ENCODE measurements at places on chromosomes 2 and 18.

- H3K4me1 ChIP-seq, result peaks cover 9% of the 10 kb centered on the region
- no peak for DNase-seq
- peak overlapping the region; percentile 22 for H3K27ac ChIP-seq
- H3K36me3 ChIP-seq, result peaks cover 19% of the 10 kb centered on the region
- peaks cover 2% of the 10 kb centered on the region for H3K27me3 ChIP-seq
These were observed 250.5 kb downstream of the TWIST2 start for GRCh38 chr2:239098288-239098970.

GRCh38 chr18:73768043-73768442 is 379.6 kb downstream of the FBXO15 start:
- DNase-seq, result no peak
- H3K4me1 ChIP-seq, result peaks cover 17% of the 10 kb centered on the region

DNA sequence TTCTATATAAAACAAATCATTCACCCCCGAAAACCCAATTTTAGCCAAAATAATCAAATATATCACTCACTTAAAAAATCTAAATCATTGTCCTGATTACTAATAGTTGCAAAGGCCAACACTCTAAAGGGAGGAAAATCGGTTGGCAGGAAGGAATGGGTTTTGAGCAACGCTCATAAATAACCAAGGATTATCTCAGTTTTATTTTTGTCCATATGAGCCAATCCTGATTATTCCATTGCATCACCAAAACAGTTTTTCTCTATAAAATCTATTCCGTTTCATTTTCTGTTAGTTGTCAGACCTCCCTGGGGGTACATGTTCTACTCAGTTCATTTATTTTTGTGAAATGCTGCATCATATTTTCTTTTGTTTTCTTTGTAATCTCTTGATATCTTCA is 174.1 kb downstream of the LRATD1 start:
- H3K27me3 ChIP-seq, result peaks cover under 1% of the 10 kb centered on the region
- H3K4me1 ChIP-seq, result no peaks in the 10 kb centered on the region
- no peak for DNase-seq
- H3K36me3 ChIP-seq, result no peaks in the 10 kb centered on the region
- H3K4me3 ChIP-seq, result no peak overlapping the region

- peaks cover 4% of the 10 kb centered on the region for H3K27me3 ChIP-seq
- H3K27ac ChIP-seq, result no peak overlapping the region
- H3K4me3 ChIP-seq, result no peak overlapping the region
- DNase-seq, result no peak
- H3K36me3 ChIP-seq, result no peaks in the 10 kb centered on the region
These were observed 80.4 kb upstream of the RND3 start for GRCh38 chr2:150567771-150568301.

GRCh38 chr2:150853263-150853662 is 365.8 kb upstream of the RND3 start:
- no peak overlapping the region for H3K4me3 ChIP-seq
- peaks cover 3% of the 10 kb centered on the region for H3K27me3 ChIP-seq

DNA sequence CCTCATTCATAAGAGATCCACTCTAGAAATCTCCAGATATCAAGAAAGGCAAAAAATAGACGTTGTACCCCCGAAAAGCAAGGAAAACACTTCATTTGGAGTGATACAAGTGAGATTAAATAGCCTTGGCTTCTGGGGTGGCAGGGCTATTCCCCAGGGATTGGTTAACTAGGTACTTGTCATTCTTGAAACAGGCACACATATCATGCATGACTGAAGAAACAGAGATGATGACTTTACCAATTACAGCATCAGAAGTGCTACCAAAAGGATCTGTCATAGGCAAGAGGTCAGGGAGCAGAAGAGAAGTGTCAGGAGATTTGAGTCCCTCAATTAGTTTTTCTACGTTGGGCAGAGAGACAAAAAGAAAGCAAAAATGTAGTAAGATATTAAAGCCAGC is 45.2 kb upstream of the NFU1 start:
- H3K4me3 ChIP-seq, result no peak overlapping the region
- H3K27me3 ChIP-seq, result no peaks in the 10 kb centered on the region
- H3K27ac ChIP-seq, result no peak overlapping the region
- H3K4me1 ChIP-seq, result peaks cover 10% of the 10 kb centered on the region

DNA sequence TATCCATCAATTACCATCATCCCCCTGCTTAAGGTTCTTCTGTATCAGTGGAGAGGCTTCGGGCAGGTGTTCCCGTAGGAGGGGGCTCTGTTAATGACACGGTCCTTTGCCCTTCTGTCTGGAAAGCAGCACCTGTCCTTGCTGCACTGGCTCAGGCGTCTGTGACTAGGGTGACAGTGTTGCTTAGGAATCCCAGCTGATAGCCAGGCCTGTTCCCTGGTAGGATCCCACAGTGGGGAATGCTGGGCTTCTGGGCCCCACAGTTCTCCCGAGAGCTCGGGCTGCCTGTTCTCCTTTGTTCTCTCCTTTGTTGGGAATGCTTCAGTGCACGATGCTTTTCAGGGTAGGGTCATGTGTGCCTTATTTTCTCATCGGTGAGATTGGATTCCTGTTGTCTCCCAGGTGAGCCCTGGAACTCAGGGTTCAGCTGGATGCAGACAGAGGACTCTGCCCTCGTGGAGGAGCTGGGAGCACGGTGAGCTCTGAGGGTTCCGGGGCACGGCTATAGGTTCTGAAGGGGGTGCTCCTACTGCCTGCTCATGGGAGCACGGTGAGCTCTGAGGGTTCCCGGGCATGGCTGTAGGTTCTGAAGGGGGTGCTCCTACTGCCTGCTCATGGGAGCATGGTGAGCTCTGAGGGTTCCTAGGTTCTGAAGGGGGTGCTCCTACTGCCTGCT is 9.6 kb downstream of the SNTG2 start:
- no peak for DNase-seq
- no peak overlapping the region for H3K27ac ChIP-seq
- H3K27me3 ChIP-seq, result peaks cover 11% of the 10 kb centered on the region
- no peaks in the 10 kb centered on the region for H3K36me3 ChIP-seq

GRCh38 chr2:33287507-33288005 is 188.9 kb upstream of the RASGRP3 start:
- DNase-seq, result no peak
- H3K27me3 ChIP-seq, result no peaks in the 10 kb centered on the region
- no peak overlapping the region for H3K27ac ChIP-seq

DNA sequence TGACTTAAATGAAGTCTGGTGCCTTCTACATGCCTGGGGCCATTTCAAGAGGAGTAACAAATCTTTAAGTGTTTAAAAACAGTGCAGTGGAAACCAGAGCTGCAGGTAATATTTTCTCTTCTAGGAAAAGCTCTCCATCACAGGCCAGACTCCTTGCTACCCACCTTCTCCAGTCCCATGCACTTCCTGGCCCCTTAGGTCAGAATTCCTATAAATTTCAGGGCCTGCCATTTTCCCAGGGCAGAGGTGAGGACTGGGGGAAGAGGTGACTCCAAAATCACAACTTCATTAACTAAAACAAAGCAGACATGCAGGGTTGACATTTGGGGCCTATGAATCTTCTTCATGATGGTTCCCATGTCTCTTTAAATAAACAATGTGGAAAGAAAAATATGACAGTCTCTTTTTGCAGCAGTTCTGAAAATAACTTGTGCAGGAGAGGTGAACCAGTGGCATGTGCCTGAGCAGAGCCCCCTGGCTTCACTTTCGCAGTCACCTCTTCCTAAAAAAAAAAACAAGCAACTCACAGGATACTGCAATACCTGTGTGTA is 63.7 kb upstream of the TANC1 start:
- no peaks in the 10 kb centered on the region for H3K36me3 ChIP-seq
- peak overlapping the region; percentile 16 for H3K4me3 ChIP-seq
- H3K4me1 ChIP-seq, result peaks cover 73% of the 10 kb centered on the region
- peak; percentile 42 for DNase-seq

- H3K4me3 ChIP-seq, result no peak overlapping the region
- no peaks in the 10 kb centered on the region for H3K4me1 ChIP-seq
- no peak overlapping the region for H3K27ac ChIP-seq
- no peaks in the 10 kb centered on the region for H3K36me3 ChIP-seq
- no peak for DNase-seq
- peaks cover 1% of the 10 kb centered on the region for H3K27me3 ChIP-seq
These were observed 404.3 kb downstream of the PID1 start for GRCh38 chr2:228866781-228867180.

DNA sequence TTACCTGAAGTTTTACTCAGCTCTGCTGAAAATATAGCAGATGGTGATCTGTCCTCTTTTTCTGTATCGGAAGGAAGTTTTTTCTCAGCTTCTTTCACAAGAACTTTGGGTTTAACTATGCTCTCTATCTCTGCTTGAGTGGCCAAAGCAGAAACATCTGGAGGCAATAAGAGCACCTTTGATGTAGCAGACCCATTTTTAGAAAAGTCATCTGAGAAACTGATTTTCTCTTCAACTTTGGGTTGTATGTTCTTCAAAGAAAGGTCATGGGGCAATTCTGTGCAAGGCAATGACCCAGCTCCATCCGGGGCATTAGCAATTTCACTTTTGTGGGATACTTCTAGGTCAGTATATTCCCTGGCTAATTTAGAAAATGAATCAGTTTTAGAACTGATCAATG is 25.2 kb downstream of the RTN4 start:
- peaks cover 13% of the 10 kb centered on the region for H3K36me3 ChIP-seq
- H3K27ac ChIP-seq, result no peak overlapping the region
- peaks cover 3% of the 10 kb centered on the region for H3K4me1 ChIP-seq
- H3K4me3 ChIP-seq, result no peak overlapping the region
- DNase-seq, result no peak

- no peak for DNase-seq
- no peaks in the 10 kb centered on the region for H3K27me3 ChIP-seq
- H3K27ac ChIP-seq, result no peak overlapping the region
- peaks cover 23% of the 10 kb centered on the region for H3K4me1 ChIP-seq
These were observed 71.3 kb upstream of the TXNDC2 start for GRCh38 chr18:9814431-9814830.

GRCh38 chr2:144998435-144998834 is 478.5 kb upstream of the ZEB2 start:
- H3K27ac ChIP-seq, result no peak overlapping the region
- H3K36me3 ChIP-seq, result no peaks in the 10 kb centered on the region
- no peaks in the 10 kb centered on the region for H3K4me1 ChIP-seq
- no peaks in the 10 kb centered on the region for H3K27me3 ChIP-seq

DNA sequence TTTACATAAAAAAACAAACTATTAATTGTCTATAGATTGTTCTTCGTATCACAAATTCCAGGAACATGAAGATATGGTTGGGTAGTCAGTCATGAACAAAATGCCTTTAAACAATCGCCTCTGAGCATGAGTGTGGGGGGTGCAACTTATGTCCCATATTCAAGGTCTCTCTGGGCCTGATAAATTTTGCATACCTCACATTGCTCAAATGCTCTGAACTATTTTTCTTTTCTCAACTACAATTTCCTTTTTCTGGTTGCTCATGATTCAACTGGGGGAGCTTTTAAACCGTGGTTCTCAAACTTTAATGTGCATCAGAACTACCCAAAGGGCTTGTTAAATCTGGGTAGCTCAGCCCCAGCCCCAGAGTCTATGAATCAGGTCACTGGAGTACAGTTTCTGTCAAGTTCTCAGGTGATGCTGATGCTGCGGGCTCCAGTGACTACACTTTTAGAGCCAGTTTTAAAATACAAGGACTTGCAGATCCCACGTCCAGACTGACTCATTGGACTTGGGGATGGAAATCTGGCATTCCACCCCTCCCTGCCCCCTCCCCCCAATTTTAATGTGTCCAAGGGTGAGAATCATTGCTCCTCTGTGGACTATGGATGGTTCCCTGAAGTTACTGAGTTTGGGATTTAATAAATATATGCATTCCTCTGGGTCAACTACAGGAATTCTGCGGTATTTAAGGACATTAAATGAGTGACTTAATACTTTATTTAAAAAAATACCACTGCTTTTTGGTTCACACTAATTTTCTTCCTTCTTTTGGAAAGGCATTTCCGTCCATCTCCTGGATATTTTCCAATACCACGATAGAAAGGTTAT is 1.5 kb upstream of the GPD2 start:
- H3K27ac ChIP-seq, result peak overlapping the region; percentile 71
- peaks cover 58% of the 10 kb centered on the region for H3K4me1 ChIP-seq
- peak overlapping the region; percentile 80 for H3K4me3 ChIP-seq
- no peaks in the 10 kb centered on the region for H3K27me3 ChIP-seq
- H3K36me3 ChIP-seq, result peaks cover 5% of the 10 kb centered on the region
- DNase-seq, result no peak

DNA sequence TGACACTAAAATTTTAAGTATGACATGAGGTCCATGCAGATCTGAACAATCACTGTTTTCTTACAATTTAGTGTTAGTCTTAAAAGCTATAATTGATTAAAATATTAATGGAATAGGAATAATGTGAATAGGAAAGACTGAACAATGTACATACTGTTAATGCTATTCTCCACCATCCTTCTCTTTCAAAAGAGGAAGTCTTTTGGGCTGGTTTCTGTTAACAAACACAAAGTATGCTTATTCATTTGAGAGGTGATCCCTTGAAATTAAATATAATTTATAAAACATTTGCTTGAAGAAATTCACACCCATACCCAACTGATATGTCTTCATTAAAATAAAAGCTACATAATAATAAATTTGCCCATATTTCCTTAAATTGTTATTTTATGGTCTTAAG is 2.3 kb downstream of the STPG4 start:
- no peaks in the 10 kb centered on the region for H3K27me3 ChIP-seq
- no peak overlapping the region for H3K4me3 ChIP-seq
- DNase-seq, result no peak
- no peak overlapping the region for H3K27ac ChIP-seq
- peaks cover 26% of the 10 kb centered on the region for H3K36me3 ChIP-seq

GRCh38 chr18:44135741-44136140 is 544.9 kb upstream of the SETBP1 start:
- H3K27ac ChIP-seq, result no peak overlapping the region
- H3K4me1 ChIP-seq, result no peaks in the 10 kb centered on the region
- H3K4me3 ChIP-seq, result no peak overlapping the region
- peaks cover 8% of the 10 kb centered on the region for H3K27me3 ChIP-seq

DNA sequence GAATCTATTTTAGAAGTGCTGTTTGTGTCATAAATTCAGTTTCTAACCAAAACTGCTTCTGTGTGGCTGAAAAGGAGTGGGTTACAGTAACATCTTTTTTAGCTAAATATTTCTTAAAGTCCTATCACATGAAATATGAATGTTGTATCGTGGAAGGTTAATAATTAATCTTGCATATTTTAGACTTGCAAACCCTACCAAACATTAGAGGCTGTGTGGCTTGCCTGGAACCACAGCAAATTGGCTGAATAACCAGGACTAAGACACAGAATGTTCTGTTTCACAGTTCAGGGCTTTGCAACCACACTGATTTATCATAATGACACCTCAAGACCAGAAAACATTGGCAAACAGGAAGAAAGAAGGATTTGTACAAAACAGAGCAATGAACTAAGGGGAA is 208.9 kb upstream of the CNTNAP5 start:
- no peaks in the 10 kb centered on the region for H3K27me3 ChIP-seq
- no peaks in the 10 kb centered on the region for H3K4me1 ChIP-seq
- no peaks in the 10 kb centered on the region for H3K36me3 ChIP-seq
- no peak overlapping the region for H3K27ac ChIP-seq
- no peak for DNase-seq
- H3K4me3 ChIP-seq, result no peak overlapping the region

GRCh38 chr2:29159125-29159524 is 43.9 kb downstream of the CLIP4 start:
- H3K4me1 ChIP-seq, result peaks cover 30% of the 10 kb centered on the region
- H3K4me3 ChIP-seq, result no peak overlapping the region
- H3K27ac ChIP-seq, result no peak overlapping the region
- no peak for DNase-seq

Measured in nephron progenitor cell (in vitro differentiated cells).